ENCODE measurements at places on chromosomes 6 and 20.

DNA sequence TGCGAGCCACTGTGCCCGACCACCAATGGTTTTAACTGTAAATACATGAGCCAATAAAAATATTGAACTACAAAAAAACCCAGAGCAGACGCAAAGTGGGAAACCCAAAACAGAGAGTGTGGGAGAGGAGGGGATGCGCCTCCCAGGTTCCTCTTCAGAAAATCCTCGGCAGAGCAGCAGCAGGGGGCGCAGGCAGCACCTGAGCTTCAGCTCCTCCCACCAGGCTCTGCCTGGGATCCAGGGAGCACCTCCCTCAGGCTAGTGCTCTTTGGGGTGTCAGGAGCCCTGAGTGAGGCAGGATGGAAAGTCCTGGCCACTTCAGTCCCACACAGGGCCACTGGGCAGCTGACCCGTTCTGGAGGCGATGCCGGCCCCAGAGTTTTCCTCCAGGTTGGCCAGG, 536.9 kb upstream of the CDH4 start:
- DNase-seq, result no peak

DNA sequence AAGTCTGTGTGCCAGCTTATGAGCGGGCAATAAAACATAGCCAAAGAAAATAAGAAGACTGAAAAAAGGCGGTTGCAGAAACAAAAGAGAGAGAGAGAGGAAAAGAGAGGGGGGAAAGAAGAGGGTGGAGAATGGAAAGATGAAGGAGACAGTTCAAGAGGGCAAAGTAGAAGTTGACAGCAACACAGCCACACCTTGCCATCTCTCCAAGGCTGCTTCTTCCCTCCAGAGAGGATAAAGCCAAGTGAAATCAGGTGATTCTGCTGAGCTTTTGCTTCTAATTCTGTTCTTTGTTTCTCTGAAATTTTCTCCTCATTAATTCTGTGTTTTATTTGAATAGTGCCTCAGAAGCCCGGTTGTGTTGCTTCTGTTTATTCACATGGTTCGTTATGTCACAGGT, 48.5 kb downstream of the PTPRK start:
- no peak for DNase-seq

GRCh38 chr6:130218134-130218533, 4.6 kb downstream of the SAMD3 start:
- no peak for DNase-seq

DNA sequence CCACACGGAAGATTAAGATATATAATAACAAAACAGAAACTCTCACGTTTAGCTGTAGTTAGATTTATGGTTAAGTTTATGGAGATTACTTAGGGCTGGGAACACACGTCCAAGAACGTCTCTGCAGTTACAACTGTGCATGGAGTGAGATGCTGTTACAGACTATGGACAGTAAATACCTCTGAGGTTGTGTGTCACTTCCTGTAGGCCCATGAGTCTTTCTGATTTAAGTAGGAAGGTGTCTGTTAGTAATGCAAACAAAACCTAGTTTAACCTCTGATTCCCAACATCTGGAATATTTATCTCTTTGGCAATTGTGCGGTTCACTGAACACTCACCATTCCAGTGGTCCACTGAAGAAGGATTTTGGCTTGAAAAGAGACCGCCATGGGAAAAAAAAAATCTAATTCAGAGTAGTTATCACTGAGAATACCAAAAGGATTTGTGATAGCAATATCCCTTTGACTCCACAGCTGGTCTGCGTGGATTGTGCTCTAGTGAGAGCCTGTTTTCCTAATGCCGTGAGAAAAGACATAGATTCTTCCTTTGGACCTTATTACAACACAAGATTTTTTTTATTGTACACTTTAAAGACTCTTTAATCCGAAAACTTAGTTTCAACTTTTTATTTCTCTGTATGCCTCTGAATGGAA, 478.2 kb upstream of the CITED2 start:
- no peak for DNase-seq

GRCh38 chr20:17655286-17655651, 26.8 kb downstream of the RRBP1 start:
- DNase-seq, result no peak

GRCh38 chr6:38143191-38144150, 323.9 kb downstream of the ZFAND3 start:
- DNase-seq, result no peak

DNA sequence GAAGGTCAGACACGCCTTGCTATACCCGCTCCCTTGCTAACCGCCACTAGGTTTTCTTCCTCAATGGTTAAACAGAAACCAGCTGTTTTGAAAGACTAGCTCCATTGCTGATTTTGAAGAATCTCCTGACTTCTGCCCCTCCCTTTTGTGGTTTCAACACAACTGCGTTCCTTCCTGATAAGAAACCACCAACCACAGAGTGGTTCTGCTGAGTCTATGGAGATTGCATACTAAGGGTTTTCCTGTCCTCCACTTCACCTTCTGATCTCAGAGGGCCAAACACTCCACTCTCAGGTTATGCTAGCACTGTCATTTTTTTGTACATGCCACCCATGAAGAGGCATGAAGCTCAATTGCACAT, 207.9 kb downstream of the MYLK4 start:
- DNase-seq, result no peak

DNA sequence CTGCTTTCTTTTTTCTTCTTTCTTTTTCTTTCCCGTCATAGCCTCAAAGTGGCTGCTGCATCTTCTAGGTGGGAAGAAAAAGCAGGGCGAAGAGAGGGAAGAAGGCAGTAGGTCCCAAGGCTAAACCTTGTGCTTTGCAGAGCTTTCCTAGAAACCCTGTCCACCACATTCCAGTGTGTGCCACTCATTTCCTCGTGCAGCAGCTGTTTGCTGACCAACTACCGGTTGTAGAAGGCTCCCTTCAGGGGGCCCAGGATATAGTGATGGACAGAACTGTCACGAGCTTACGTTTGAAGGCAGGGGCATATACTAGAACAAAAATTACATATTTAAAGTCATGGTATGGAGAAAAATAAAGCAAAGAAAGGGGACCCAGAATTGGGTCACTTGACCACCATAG, 103.0 kb downstream of the SASH1 start:
- no peak for DNase-seq

DNA sequence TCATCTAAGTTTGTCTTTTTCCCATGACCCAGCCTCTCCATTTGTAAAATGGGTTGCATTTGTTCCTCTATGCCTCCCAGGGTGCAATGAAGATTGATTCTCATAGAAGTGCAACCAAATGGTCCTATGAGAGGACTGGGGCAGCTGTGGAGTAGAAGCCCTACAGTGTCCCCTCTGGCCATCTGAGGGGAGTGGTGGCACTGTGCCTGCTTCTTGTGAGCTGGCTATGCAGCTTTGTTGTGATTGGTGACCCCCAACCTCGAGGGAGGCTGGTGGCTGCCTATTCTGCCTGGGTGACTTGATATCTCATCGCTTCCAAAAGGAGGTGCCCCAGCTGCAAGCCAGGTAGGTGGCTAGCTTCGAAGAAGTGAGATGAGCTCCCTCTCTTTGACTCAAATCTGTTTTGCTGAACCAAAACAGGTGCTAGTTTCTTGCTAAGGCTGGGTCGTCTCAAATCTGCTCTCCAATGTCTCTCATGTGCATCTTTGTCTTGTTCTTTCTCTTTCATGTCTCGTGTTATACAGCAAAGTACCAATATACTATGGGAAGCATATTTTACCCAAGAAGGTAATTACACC, 33.9 kb downstream of the TXLNB start:
- no peak for DNase-seq

GRCh38 chr6:17768388-17768787, 61.7 kb upstream of the NUP153 start:
- no peak for DNase-seq

DNA sequence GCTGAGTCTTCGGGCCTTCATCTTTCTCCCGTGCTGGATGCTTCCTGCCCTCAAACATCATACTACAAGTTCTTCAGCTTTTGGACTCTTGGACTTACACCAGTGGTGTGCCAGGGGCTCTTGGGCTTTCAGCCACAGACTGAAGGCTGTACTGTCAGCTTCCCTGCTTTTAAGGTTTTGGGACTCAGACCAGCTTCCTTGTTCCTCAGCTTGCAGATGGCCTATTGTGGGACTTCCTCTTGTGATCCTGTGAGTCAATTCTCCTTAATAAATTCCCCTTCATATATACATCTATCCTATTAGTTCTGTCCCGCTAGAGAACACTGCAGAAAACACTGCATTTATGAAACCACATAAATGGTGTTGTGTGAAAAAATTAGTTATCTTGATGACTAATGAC, 13.9 kb upstream of the BCLAF1 start:
- no peak for DNase-seq

- DNase-seq, result no peak
These were observed 39.2 kb upstream of the LTV1 start for GRCh38 chr6:143803769-143804568.

DNA sequence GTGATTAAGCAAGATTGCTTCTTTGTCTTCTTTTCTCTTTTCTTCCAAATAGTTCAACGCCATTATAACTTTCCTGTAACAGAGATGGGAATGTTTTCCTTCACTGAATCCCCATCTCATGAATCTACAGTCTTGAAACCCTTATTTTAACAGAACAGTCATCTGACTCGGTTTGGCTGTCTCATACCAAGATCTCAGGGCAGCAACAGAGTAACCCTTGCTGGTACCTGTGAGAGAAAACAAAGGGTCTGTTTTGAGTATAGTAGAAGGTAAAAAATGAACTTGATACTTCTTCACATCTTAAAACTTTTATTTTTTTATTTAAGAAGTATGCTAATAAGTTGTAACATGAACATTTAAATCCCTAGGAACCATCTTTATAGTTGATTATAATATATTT, 19.6 kb upstream of the DSE start:
- DNase-seq, result no peak

DNA sequence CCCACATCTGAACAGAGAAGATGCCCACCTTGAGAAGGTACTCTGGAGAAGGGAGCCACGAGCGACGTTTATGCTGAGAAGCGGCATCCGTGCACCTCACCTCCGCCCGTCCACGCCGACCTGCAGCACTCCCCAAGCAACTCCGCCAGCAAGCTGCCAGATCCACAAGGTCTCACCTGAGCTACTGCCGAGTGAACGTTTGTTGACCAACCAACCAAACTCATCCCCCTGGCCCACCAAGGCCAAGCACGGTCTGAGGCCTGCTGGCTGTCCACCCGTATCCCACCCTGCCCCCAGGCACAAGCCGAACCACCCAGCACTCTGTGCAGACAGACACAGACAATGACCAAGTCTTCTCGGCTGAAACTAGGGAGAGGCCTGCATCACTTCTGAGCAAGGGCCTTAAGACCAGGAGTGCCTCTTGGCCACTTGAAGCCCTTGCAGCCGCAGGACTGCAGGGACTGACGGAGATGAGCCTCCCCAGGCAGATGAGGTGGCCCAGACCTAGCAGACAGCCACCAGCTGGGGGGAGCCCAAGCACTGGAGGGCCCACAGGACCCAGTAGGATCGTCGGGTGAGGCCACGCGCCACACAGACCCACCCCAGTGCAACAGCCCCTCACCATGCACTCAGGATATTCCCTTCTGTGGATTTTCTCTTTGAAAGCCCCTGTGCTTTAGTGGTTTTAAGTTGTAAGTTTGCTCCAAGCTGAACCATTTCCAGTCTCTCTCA, 12.1 kb downstream of the TAF4 start:
- DNase-seq, result no peak

Data from activated CD8-positive, alpha-beta memory T cell treated with anti-CD3 and anti-CD28 coated beads for 1 hour (primary cell).